ENCODE measurements at places on chromosomes 7 and 10.

DNA sequence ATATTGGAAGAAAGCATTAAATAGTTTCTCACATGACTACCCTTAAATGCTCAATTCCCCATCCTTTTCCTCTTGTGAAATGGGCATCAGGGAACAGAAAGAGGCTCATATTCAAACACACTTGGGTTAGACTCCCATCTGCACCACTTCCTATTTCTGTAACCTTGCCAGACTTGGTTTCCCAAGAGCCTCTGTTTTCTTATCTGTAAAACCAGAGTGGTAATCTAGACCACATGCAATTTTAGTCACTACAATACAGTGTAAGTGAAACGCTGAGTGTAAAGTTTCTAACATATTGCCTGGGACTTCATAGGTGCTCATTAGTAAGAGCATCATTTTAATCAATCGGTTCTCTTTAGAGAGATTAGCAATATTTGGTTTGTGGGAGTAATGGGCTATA is 136.3 kb downstream of the SORCS1 start:
- DNase-seq: no peak

DNA sequence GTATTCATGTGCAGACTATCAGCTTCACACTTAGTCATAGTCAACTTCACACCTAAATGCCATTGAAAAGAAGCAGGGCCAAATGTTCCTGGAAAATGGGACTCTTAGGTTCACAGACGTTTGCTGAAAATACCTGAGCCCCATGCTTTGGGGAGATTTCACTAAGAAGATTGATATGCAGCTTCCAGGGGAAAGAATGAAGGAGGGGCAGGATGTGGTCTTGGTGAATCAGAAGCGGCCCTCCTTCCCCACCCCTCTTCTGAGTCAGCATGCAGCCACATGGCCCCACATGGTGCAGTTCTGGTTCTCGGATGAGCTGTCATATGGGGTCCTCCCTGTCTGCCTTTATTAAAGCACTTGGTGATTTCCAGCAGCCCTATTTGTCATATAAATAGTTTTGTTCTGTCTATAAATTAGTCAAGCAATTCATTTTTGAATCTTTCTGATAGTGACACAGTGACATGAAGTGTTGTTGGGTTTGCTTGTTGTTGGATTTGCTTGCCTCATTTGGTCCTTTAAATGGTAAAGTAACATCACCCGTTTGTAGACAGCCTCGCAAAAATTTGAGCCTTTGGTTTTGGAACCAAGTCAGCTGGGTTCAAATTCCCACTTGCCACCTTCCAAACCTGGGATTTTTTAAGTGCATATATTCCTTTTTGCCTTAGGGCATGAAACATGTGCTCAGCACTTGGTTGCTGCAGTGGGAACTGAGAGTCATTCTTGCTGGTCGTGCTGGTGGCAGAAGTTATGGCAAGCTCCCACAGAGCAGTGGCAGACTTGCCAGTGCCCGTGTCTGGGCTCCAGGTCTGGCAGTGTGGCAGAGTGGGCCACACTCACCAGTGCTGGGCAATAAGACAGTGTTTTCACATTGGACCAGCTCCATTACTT is 68.1 kb upstream of the CDK6 start:
- DNase-seq: peak; percentile 75

- DNase-seq: no peak
These were observed 101.0 kb downstream of the AOAH start for GRCh38 chr7:36623247-36623646.

DNA sequence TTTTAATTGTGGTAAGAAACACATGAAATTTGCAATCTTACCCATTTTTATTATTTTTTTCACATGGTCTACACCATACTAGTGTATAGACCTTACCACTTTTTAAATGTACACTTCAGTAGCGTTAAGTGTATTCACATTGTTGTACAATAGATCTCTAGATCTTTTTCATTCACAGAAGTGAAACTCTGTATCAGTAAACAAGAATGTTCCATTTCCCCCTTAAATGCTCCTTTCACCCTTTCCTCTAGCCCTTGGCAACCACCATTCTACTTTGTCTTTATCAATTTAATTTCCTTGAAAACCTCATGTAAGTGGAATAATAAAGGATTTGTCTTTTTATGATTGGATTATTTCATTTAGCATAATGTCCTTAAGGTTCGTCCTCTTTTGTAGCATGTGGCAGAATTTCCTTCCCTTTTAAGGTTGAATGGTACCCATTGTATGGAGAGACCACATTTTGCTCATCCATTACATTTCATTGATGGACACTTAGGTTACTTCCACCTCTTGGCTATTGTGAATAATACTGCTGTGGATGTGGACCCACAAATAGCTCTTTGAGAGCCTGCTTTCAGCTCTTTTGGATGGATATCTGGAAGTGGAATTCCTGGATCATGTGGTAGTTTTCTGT is 45.7 kb downstream of the SNX10 start:
- DNase-seq: no peak

DNA sequence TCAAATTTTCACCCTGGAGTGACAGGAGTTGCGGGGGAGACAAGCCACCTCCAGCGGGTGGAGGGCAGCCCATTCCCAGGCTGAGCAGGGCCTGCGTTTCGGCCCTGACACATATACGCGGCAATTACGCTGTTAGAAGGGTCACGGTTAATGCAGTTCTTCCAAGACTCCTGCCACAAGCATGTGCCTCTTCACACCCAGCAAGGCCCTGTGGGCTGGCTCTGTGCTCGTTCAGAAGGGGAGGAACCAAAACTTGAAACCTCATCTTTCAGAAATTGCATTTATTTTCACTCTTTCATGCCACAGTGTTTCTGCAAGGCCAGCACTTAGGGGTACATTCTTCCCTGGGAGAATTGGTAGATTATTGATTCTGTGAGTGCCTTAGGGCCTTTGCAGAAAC is 24.7 kb downstream of the LRMDA start:
- no peak for DNase-seq

GRCh38 chr10:26221541-26221940 is 5.0 kb downstream of the GAD2 start:
- DNase-seq: no peak

DNA sequence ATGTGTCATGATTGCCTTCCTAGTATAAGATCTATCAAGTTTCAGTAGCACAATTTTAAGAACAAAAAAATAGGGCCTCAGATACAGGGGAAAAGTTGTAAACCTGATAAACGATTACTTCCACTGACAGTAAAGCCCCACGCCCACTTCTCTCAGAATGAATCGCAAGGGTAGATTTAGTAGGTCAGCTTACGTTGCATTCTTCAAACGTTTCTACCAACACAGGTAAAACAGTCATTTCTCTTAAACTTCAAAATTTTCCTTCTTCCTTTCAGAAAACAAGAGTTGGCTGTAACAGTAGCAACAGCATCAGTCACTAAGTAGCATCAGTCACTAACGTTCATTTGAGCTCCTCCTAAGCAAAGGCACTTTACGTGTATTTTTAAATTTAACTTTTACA is 221.5 kb downstream of the ADAM12 start:
- DNase-seq: no peak

DNA sequence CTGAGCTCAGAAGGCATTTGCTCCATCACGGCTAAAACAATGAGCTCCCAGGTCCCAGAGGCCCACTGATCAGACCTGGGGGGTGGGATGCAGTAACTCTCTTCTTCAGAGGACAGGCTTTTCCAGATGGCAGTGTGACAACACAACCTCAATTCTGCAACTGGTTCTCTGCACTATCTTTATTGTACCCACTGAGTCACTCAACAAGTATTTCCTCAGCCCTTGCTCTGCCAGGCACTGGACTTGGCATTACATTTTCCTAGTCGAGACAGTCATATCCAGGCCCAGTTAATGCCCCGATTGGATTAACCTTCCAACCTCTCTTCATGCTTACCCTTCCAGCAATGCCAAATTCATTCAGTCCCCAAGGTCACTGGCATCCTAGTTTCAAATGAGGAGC is 72.6 kb downstream of the JAZF1 start:
- DNase-seq: no peak

DNA sequence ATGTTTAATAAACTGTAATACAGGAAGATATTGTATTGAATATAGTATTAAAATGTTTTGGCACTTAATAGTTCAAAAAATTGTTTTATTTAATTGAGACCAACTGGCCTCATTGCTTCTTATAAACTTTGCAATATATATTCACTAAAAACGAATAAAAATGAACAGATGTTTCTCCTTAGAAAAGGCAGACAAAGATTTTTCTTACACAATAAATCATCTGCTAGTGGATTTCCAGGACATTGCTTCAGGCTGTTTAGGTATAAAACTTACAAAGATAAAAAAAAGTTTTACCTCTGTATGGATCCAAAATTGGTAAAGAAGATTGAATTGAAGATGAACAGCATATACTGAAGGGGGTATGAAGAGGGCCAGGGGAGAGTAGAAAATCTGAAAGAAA is 143.6 kb downstream of the AGMO start:
- no peak for DNase-seq

DNA sequence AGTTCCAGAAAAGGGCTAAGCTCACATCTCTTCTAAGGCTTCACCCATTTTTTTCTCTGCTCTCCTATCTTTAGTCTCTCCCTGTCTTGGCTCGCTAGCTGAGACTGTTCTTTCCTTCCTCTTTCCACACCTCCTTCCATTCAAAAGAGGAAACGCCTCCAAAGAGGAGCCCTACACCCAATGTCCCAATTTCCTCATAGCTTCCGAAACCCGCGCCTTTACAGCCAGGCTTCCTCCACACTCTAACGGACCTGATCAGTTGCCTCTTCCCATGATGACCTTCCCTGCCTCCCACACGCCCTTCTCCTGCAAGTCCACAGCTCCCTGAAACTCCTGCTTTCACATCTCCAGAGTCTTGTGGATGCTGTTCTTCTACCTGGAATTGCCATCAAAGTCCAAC is 71.7 kb downstream of the COBL start:
- DNase-seq: no peak

- no peak for DNase-seq
These were observed 81.1 kb downstream of the ARHGAP12 start for GRCh38 chr10:31847515-31847914.

- DNase-seq: no peak
These were observed 451.6 kb downstream of the TYW1 start for GRCh38 chr7:67448271-67448670.

DNA sequence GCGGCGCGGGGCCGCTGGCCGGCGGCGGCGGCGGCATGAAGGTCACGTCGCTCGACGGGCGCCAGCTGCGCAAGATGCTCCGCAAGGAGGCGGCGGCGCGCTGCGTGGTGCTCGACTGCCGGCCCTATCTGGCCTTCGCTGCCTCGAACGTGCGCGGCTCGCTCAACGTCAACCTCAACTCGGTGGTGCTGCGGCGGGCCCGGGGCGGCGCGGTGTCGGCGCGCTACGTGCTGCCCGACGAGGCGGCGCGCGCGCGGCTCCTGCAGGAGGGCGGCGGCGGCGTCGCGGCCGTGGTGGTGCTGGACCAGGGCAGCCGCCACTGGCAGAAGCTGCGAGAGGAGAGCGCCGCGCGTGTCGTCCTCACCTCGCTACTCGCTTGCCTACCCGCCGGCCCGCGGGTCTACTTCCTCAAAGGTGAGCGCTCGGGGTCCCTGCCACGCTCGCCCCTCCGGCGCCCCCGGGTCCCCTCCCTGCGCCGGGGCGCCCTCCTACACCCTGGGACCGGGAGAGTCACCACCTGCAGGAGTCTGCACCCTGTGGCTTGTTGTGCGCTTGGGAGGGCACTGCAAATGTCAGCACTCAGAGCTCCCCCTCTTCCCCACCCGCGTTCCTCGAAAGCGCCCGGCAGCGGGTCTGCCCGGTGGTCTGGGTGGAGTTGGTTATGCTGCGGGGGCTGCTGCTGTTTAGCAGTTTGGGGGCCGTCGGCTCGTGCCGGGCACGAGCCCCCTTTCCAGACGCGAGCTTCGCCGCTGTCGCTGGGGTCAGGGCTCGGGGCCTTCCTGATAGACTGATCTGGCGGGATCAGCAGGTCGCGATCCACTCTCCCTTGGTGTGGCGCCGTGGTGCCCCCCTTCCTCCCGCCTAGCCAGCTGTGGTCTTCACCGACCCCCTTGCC is 627 bp downstream of the DUSP5 start:
- no peak for DNase-seq

- no peak for DNase-seq
These were observed 90.5 kb downstream of the CLEC2L start for GRCh38 chr7:139613971-139614411.

DNA sequence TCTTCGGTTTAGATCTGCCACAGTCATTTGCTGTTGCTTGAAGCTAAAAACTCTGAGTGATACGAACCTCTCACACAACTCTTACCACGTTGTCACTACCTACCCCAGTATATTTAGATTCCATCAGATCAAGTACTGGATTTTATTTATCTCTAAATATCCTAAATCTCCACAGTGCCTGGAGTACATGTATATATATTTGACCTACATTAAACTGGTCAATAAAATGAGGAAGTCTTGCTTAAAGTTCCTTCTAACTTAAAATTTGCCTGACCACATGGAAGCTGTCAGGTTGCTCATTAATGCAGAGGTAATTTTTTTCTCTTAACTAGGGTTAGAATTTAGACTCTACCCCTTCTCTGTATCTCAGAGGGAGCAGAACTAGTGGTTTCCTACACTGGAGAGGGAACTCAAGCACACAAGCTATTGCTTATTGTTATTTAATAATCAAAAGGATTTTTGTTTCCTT is 3.1 kb upstream of the MACC1 start:
- DNase-seq: no peak

- peak; percentile 33 for DNase-seq
These were observed 221.6 kb downstream of the RNLS start for GRCh38 chr10:88361494-88361893.

- DNase-seq: no peak
These were observed 345.1 kb downstream of the RNLS start for GRCh38 chr10:88237896-88238614.

- DNase-seq: no peak
These were observed 13.6 kb downstream of the PON2 start for GRCh38 chr7:95421000-95421846.

GRCh38 chr10:62475551-62475950 is 101.4 kb downstream of the ZNF365 start:
- DNase-seq: no peak

DNA sequence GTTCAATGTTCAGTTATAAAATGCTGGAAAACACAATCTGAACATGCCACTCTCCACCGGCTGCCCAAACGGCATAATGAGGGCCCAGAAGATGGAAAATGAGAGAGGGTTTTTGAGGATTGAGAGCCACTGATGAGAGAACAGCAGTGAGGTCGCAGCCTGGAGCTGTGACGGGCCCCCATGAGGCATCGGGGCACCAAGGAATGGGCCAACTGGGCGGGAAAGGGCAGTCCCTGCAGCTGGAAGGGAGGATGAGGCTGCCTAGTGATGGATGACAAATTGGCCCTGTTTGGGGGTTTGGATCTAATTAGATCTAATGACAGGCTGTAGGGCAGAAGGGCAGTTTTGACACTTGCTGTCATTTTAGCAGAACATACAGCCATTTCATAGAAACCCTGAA is 39.1 kb downstream of the WNT2 start:
- DNase-seq: no peak

All from BJ (cell line).